CD4-positive, alpha-beta T cell treated with Interferon alpha-2 for 1 hour (primary cell): ENCODE measurements at places on chromosomes 1 and 21.

DNA sequence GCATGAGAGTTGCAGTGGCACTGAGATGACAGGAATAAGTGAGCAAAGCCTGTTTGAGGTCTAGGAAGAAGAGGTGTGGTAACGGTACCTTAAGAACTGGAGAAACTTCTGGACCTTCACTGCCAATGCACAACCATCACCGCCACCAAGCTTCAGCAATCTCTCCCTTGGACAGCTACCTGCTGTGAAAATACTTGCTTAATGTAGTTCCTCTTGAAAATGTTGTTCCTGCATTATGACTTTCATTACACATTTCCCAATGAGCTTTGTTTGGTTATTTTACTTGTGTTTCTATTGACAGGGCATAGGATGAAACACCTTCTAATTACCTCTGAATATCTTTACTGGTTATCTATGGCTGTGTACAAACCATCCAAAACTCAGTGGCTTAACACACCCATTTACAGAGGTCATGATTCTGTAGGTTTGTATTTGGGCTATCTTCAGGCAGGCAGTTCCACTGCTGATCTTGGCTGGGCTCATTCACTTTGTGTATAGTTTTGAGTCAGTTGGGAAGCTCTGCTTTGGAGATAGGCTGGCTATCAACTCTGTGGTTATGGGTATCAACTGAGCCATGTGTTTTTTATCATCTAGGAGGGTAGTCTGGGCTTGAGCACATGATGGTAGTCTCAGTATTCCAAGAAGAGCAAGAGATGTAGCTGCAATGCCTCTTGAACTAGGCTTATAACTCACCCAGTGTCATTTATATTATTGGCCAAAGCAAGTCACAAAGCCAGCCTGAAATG lies 149.4 kb downstream of the ELAVL4 start:
- no peak for DNase-seq

DNA sequence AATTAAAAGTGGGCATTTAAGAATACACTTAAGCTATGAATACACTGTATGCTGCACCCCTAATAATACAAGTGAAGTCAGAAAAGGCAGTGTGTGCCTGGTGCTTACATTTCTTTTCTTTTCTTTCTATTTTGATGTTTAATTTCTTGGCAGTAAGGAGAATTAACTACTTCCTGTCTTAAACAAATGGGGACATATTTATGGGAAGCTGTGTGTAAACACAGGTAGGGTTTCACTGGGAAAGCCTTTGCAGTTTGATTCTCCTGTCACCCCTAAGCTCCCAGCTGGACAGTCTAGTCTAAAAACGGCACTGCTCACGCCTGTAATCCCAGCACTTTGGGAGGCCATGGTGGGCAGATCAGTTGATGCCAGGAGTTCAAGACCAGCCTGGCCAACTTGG lies 146.0 kb downstream of the MIS18A start:
- DNase-seq = no peak

- no peak for DNase-seq
Observed at GRCh38 chr1:209616366-209617046, 33.0 kb downstream of the CAMK1G start.

DNA sequence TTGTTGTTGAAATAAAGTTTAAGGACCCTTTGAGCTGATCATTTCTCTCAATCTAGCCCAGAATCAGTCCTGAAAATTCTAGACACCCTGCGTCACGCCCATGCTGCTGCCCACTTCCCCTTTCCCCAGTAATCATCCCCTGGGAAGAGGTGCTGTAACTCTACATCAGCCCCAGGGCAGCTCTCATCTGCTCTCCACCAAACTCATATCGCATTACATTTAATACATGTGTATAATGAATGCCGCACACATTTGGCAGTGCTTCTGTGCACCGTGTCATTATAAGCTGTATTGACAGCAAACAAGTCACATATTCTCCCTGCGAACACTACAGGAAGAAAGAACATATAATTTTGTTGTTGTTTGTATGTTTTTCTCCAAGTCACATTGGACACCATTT lies 539.7 kb upstream of the DAB1 start:
- DNase-seq = no peak

GRCh38 chr1:14010476-14010875 lies 310.5 kb downstream of the PRDM2 start:
- DNase-seq = no peak

GRCh38 chr1:166843769-166844596 lies 4.7 kb downstream of the POGK start:
- no peak for DNase-seq

GRCh38 chr1:112358798-112359408 lies 37.1 kb upstream of the CTTNBP2NL start:
- peak; percentile 31 for DNase-seq

DNA sequence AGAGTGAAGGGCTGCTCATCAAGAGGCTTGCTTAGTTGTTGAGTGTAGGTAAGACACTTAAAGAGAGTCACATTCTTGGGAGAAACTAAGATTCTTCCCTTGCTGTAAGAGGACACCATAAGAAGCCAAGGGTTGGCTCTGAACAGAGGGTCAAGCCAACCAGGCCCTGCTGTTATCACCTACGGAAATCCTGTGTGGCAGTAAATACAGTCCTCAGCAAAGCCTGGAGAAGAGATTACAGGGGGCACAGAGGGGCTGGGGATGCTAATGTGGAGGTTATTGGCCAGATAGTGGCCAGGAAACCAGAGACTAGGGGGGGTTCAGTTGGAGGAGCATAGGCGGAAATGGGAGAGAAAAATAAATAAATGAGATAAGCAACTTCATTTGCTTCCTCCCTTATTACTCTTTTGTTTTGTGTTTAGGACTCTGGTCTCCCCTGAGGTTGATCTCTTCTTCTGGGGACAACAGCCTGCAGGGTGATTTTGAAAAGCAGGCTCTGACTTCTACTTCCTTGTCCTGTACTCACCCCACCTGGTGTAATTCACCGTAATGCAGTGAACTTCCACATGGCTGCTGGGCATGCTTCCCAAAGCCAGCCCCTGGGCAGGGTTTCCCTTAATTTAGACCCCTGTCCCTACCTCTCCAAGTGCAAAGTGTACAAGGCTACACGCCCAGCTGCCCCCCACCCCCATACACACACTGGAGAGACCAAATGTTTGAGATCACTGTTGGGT lies 40.9 kb downstream of the MTARC1 start:
- no peak for DNase-seq

DNA sequence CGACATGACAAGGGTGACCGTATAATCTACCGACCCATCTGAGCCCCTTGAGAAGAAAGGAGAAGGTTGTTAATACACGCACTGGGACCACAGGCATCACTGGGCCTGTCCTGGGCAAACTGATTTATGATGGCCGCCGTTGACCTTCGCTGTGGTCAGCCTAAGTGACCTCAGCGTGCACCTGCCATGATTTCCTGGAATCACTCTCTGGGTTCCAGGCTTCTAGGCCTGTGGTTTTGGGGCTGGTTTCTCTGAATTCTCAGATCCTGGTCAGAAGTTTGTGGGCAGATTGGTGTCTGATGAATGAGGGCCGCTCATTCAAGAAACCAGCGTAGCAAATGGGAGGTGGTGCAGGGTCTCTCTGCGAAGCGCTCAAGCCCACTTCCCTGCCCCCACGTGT lies 64.0 kb downstream of the SIK1 start:
- DNase-seq = peak; percentile 60

- DNase-seq = no peak
Observed at GRCh38 chr1:198966519-198966918, 327.7 kb downstream of the PTPRC start.

DNA sequence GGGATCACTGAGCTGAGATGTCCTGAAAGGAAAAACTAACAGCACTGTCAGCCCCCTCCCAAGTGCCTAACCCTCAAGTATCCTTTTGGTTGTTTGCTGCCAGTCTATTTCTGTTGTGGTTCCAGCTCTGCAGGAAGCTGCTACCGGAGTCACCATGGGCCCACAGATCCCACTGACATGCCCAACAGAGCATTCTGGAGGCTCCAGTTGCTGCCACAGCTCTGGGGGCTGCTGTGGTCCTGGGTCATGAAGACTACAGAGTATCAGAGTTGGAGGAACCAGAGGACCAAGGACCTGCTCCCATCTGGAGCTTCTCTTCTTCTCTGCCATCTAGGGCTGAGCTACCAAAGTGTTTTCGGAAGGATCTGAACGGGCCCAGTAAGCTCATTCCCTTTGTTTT lies 910 bp downstream of the LCE3A start:
- no peak for DNase-seq

DNA sequence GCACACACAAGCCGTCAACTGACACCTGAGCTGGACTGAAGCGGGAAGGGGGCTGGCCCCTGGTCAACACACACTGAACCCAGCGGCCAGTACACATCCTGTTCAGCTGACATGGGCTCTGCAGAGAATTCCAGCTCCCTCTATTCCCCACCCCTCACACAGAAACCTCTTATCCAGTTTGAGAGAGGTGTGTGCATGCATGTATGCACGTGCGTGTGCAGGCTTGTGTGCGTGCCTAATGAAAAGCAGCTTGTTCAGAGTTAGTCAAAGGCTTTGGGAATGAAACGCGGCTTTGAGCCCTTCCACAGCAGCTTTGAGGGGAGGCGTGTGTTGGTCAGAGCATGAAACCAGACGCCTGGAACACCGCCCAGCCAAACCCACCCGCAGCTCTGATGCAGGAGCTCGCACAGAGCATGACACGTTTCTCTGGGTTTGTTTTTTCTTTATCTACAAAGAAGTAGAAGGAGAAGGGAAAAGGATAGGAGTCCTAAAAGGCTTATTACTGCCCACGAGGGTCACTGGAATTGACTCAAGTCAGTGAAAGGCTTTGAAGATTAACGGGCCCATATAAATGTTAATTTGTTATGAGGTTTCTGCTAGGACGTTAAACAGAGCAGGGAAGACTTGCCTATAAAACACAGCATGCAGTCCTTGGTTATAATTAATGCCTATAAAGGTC lies 184.2 kb downstream of the ETS2 start:
- DNase-seq = no peak

DNA sequence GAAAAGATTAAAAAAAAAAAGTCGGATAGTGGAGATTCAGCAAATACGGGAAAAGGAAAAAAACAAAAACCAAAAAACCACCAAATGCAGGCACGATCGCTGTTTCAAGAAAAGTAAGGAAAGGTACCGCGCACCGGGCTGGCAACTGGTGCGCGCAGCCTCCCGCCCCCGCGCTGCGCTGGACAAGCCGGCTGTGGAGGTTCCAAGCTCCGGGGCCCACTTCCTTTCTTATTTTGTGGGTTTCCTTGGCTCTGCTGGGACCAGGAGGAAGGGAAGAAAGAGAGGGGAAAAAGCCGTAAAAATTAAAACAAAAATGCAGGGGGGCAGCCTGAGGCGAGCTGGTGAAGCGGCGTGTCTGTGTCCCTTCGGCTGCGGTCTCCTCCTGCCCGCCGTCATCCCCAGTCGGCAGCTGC lies 233 bp downstream of the ADAMTS5 start:
- DNase-seq = no peak

DNA sequence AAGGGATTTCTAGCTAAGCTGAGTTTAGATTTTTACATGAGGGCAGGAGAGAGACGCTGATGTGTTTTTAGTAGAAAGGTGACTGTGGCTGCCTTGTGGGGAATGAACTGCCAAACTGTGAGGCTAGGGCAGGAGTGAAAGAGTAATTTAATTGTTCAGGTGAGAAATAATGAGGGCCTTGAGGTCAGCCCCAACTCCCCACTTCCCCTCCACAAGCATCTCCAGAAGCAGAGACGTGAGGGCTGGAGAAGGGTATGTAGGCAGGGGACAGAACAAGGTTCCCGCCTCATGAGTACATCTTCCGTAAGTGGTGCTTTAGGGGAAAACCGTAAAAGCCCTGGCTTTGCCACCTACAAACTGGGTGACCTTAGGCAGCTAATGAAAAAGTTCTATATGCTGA lies 70.8 kb downstream of the WARS2 start:
- no peak for DNase-seq

GRCh38 chr1:46478721-46479485 lies 10.7 kb upstream of the DMBX1 start:
- DNase-seq = no peak

DNA sequence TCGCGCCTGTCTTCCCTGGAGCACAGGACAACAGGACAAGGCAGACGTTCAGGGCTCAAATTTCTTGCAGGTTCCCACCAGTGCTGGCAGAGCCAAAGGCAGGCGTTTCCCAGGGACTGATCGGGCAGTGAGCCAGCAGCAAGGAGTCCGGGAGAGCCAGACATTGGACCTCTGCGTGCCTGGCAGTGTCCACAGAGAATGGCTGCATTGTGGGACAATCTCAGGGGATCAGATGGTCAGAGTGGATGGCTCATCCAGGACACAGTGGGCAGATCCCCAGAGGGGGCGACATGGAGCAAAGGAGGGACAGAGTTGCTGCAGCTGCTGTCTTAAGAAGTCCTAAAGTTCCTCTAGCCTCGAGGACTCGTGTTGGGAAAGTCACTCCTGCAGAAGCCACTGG lies 4.6 kb downstream of the TMEM63A start:
- no peak for DNase-seq

GRCh38 chr1:197067457-197067818 lies 378 bp upstream of the F13B start:
- DNase-seq = no peak

GRCh38 chr1:57007948-57008347 lies 42.1 kb upstream of the C8B start:
- no peak for DNase-seq

GRCh38 chr1:117284399-117285215 lies 73.9 kb upstream of the VTCN1 start:
- DNase-seq = no peak

GRCh38 chr1:39799770-39800470 lies 11.3 kb upstream of the BMP8B start:
- DNase-seq = peak; percentile 63

DNA sequence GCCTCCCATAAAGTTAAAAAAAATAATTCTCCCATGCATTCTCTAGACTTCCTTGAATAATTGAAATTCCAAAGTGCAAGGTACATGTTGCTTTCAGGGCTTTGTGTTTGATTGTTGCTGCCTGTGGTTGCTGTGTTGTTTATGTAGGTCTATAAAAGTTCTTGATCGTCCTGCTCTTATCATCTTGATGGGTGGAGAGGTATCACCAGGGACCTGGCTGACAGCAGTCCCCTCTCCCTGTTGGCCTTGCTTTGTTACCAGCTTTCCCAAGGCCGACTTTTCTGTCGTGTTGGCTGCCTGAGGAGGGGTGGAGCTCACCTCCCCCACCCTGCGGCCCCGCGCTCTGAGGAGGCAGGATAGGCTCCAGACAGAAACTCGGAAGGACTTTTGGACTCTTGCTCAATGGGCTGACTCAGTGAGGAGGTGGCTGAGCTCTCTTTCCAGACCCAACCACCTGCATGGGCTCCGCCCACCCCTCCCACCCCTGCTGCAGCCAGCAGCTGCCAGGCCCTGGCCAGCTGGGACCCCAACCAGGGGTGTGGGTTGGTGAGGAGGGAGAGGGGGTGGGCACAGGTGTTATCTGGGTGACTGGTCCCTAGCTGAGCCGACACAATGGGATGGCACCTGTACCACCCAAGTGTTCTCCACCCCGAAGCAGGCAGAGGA lies 2.0 kb downstream of the INAVA start:
- DNase-seq = no peak

DNA sequence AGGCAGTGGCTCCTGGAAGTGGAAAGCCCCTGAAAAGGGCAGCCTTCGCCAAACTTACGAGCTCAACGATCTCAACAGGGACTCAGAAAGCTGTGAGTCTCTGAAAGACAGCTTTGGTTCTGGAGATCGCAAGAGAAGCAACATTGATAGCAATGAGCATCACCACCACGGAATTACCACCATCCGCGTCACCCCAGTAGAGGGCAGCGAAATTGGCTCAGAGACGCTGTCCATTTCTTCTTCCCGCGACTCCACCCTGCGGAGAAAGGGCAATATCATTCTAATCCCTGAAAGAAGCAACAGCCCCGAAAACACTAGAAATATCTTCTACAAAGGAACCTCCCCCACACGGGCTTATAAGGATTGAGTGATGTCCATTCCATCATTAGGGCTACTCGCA lies 42.4 kb downstream of the PLPPR4 start:
- DNase-seq = no peak
